Esophagus muscularis mucosa (tissue), 4 donors: ENCODE measurements at places on chromosomes 5 and 9.

- DNase-seq: no peak
Observed at GRCh38 chr5:80082731-80083100, 47.6 kb downstream of the THBS4 start.

- DNase-seq: peak; percentile 86
Observed at GRCh38 chr5:6714226-6715041, 1.2 kb downstream of the TENT4A start.

GRCh38 chr9:90870621-90871326, 69.2 kb downstream of the SYK start:
- no peak for DNase-seq

- no peak for DNase-seq
Observed at GRCh38 chr5:9013147-9013546, 532.7 kb downstream of the SEMA5A start.

DNA sequence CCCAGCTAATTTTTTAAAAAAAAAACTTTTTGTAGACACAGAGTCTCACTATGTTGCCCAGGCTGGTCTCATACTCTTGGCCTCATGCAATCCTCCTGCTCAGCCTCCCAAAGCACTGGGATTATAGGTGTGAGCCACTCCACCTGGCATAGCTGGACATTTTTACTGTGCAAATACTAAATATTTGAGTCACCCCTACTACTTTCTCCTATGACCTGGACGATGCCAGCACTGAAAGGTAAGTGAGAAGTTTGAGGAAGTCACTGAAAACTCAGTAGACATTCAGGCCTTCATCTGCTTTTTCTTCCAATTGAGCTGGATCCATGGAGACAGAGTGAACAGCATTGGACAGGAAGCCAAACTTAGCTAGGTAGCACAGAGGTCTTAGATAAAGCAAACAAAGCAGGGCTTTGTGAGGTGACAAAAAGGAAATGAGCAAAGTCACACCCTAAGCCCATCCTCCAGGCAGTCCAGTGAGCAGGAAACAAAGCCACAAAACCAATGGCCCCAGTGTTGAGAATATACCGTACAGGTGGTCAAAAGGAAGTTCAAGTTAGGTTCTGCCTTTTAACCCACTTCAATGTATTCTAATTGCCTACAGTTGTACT, 192.6 kb upstream of the RASA1 start:
- no peak for DNase-seq

DNA sequence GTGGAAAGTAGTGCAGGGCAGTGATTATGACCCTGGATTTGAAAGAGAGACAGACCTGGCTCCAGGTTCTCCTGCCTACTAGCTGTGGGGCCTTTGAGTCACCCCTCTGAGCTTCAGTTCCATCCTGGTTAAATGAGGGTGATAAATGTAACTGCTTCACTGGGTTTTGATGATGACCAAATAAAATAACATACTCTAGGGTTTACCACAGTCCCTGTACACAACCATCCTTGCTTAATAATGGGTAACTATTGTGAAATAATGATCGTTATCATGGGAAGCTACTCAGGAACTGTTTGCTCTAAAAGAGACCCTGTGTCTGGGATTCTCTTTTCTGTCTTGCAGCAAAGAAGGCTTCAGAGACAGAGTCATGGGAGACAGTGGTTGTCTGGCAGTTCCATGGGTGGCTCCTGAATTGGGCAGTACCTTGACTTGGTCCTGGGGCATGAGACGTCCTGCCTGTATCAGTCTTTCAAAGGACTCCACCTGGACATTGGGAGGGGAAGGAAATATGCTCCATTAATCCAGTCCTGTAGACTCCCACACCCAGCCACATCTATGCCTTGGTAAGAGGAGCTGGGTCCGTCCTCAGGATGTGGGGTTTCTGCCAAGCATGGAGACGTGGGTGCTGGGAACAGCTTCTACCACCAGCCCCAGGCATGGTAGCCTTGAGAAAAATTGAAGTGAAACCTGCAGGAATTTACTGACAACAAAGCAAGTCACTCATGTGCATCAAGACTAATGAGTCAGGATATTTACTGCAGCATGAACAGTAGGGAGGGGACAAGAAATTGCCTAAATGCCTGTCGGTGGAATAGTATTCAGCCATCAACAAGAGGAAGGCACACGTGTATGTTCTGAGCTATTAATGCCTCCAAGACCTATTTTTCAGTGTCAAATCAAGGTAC, 23.4 kb downstream of the AKNA start:
- DNase-seq: no peak

DNA sequence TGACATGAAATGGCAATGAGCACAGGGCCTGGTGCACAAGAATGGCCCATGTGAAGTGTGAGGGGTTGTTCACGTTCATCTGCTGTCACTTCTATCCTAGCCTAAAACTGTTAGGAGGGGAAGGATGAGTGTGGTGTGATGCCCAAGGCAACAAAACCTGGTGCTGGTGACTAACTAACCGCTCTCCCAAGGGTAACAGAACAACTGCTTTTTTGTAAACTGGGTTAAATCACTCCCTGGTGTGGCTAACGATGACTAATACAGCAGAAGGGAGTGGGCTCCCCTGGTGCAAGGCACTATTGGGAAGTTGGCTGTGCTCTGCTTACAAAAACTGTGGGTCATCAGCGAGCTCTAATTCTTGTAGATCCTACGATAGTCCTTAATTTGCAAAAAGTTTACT, 103.2 kb upstream of the VCAN start:
- no peak for DNase-seq

- peak; percentile 88 for DNase-seq
Observed at GRCh38 chr5:132052520-132052919, 7.9 kb upstream of the IL3 start.

GRCh38 chr9:136024286-136024685, 63.1 kb upstream of the UBAC1 start:
- DNase-seq: no peak

GRCh38 chr9:76707510-76707909, 56.7 kb upstream of the PCA3 start:
- no peak for DNase-seq

GRCh38 chr9:35643046-35643445, 7.7 kb downstream of the SIT1 start:
- no peak for DNase-seq

DNA sequence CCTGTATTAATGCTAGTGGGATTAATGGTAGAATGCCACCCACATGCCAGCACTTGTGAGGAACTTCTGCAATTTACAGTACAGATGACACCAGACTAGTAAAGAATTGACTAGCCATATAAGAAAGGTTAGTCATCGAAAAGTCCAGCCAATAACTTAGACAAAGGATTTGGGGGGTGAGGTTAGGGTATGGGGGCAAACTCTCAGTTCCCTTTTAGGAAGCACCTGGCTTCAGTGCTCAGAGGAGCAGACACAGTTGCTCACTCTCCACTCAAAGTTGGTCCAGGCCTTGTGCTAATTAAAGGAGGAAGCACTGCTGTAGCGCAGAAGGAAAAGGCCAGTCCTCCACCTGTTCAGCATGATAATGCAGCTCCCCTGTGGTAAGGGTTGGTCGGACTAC, 25.2 kb downstream of the TGFBR1 start:
- no peak for DNase-seq

DNA sequence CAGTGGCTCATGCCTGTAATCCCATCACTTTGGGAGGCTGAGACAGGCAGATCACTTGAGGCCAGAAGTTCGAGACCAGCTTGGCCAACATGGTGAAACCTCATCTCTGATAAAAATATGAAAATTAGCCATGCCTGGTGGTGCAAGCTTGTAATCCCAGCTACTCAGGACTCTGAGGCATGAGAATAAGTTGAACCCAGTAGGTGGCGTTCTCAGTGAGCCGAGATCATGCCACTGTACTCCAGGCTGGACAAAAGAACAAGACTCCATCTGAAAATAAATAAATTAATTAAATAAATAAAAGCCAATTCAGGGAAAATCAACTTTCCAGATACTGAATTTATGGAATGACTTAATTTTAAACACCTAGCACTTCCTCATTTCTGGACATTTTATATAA, 1722.1 kb downstream of the MAT2B start:
- DNase-seq: no peak

GRCh38 chr5:67793418-67793817, 422.1 kb upstream of the PIK3R1 start:
- no peak for DNase-seq

DNA sequence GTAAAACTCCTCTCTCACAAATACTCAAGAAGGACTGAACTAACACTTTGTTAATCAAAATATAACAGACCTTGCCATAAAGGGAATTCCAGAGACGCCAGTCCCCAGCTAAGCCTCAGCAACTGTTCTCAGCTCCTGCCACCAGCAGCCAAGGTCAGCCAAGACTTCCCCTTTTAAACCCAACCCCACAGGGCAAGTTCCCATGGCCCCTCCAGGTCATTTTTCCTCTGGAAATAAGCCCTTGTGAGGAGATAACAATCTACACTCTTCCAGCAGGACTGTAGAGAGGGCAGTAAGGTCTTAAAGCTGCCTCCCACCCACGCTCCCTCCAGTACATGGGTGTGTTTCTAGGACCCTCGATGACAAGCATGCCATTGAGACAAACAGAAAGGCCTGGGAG, 78.3 kb downstream of the DPYSL3 start:
- no peak for DNase-seq

DNA sequence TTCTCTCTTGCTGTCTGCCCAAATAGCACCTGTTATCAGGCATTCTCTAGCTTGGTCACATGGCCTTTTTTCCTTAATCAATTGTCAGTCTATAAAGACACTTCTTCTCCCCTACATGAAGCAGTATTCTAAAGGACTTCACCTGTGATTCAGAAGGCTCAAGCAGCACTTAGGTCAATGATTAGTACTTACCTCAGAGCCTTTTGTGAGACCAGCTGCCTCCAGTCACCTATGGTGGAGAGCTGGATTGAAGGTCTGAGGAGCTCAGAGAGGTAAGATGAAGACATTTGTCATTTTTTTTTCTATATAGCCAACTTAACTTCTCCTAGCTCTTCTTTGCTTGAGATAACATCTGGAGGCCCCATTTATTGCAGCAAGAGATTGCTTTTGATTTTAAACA, 278.3 kb upstream of the PCSK5 start:
- no peak for DNase-seq

DNA sequence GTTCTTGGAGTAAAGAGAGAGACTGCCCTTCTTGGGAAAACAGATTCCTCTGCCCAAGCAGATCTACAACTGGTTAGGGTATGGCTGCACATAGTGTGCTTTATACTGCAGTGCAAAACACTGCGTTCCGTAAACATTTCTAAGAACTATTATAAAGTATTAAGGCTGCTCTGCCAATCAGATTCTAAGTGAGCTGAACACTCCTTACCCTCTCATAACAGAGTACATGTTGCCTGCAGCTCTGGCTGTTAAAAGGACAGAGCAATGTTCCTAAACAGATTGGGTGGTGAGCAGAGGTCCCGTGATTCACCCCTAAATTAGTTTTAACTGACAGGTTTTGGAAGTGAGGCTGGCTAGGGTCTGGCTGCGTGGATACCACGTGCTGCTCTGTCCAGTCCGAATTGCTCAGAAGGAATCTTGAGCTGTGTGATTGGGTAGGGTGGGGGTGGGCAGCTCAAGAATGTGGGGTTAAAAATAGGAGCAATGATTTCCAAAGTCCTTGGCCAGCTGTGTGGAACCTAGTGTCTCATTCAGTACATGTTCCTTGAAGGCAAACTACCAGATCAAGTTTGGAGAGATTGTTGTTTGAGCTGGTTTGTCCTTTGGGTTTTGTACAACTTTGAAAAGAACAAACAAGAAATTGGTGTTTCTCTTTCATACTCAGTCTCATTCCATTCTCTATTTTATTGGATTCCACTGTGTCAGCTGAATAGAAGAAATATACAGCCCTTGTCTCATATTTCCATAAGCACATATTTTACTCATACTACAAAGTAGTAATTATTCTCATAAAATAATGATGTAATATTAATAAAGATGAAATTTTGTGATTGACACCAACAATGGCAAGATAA, 497.6 kb upstream of the CD180 start:
- peak; percentile 97 for DNase-seq

- DNase-seq: no peak
Observed at GRCh38 chr9:89515416-89515815, 17.5 kb upstream of the SEMA4D start.

- DNase-seq: no peak
Observed at GRCh38 chr5:131186561-131187256, 16.0 kb downstream of the LYRM7 start.

DNA sequence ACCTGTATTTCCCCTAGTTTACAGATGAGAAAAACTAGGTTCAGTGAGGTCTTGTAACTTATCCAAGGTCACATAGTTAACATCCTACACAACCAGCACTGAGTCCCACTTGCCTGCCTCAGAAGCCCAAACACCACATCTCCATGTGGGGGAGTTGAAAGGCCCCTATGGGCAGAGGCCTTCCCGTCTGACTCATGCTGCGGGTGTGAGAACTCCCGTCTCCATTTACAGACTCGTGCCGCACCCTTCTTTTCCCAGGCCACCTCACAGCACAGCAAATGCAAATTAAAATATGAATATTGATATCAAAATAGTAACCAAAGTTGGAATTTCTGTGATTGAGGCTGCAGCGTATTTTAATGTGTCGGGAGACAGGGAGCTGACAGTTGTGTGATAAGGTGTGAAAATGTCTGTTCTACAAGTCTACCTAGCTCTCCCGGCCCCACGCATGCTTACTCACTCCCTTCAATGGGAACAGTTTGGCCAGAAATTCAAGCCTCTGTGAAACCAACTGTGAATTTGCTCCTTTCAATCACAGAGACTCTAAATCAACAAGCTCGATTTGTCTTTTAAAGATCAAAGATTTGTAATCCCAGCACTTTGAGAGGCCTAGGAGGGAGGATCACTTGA, 90.1 kb downstream of the CRB2 start:
- DNase-seq: no peak

GRCh38 chr9:78778861-78779374, 482.0 kb downstream of the PSAT1 start:
- DNase-seq: no peak

DNA sequence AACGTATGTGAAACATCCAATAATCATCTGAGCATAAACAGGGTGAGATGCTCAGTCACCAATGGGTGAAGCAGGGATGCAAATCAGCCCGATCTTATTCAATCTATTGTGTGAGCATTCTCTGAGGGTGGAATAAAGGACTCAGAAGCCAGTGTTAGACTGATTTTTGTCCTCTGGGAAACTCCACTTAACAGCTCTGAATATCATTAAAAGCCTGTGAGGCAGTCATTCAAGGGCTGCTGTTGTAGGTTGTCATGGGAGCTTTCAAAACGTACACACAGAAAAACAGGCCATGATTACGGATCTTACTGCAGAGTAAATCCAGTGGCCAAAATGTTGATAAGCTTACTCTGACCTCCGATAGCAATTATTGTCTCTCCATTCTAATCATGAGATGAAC, 266.5 kb upstream of the EFNA5 start:
- no peak for DNase-seq

- DNase-seq: no peak
Observed at GRCh38 chr5:10564838-10565784, 1.2 kb downstream of the ANKRD33B start.

DNA sequence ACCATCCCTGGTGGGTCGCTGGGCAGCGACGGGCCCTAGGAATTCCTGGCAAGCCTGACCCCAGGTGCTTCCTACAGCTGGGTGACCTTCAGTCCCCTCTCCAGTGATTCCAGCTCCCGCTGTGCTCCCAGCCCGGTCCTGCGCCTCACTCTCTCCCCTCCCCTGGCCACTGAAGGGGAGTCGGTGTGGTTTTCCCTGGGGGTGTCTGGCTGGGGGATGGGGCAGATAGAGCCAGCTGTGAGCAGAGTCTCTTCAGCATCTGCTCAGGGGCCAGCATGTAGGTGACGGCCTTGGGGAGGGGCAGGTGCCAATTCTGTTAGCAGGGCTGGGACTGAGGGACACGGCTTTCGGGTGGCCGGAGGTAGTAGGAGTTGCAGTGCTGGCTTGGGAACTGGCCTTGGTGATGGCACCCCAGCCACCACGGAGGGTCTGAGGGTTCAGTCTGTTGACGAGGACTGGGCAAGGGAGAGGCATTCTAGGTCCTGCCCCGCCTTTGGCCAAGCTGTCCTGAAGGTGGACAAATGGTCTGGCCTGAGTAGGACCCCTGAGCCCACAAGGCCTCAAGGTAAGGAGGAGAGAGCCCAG, 3.2 kb downstream of the GPSM1 start:
- DNase-seq: no peak
